Activated T-cell treated with anti-CD3 and anti-CD28 coated beads for 24 hours (primary cell): ENCODE measurements at places on chromosomes 6 and 20.

GRCh38 chr6:132515386-132515785 lies 2.5 kb upstream of the STX7 start:
- no peak for DNase-seq

- no peak for DNase-seq
Observed at GRCh38 chr20:3227506-3227905, 11.5 kb downstream of the SLC4A11 start.

DNA sequence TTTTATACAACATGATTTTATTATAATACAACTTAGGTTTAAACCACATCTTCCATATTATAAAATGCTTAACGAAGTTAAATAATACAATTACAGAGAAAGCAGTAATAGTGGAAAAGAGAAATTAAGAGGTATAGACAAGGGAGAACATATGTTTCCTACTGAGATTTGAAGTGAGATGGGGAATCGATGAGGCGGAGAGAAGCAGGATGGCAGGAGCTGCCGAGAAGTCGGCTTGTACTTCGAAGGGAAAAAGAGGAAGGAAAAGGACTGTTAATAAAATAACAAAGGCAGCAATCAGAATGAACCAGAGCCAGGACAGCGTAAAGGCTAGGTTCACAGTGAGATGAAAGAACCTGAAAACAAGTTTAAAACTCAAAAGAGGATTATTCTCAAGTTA lies 15.4 kb downstream of the FBXL4 start:
- no peak for DNase-seq

- DNase-seq = no peak
Observed at GRCh38 chr20:37293301-37293943, 4.0 kb downstream of the MANBAL start.

- DNase-seq = no peak
Observed at GRCh38 chr6:89434150-89434499, 1.2 kb downstream of the ANKRD6 start.

GRCh38 chr6:138957903-138958302 lies 30.1 kb downstream of the REPS1 start:
- DNase-seq = no peak

- DNase-seq = no peak
Observed at GRCh38 chr6:27940766-27941165, 16.3 kb upstream of the OR2B6 start.

GRCh38 chr6:112600168-112600567 lies 253.0 kb downstream of the RFPL4B start:
- DNase-seq = no peak

GRCh38 chr6:130848945-130849344 lies 21.7 kb downstream of the SMLR1 start:
- no peak for DNase-seq

GRCh38 chr20:24370249-24370648 lies 99.2 kb upstream of the SYNDIG1 start:
- no peak for DNase-seq

GRCh38 chr6:4964675-4965561 lies 38.9 kb downstream of the RPP40 start:
- DNase-seq = no peak

DNA sequence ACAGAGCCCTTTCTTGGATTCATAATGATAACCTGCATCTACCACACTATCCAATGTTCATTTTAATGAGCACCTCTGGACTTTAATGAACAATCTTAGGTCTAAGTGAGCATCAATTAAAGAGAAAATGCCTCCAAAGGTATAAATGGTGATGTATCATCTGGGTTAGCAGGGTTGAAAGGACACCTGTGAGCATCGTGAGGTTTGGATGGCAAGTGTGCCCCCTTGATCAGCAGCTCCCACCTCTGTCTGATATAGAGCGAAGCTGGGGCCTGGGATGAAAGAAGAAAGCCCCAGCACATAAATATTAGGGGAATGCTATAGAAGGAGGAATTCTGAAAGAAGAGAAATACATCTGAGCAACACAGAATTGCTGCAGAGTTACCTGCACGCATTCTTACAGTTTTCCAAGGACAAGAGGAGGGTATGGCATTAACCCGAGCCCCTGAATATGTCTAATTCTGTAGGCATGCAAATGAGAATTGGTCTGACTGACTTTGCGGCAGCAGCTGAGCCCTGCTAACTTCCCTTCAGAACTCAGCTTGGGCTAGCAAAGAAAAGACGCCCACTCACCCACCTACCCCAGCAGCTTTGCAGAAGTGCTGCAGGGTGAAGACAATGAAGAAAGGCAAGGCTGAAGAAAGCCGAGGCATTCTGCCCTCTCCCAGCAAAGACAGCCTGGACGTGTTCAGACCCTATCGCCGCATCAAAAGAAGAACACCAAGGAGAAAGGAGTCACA lies 136.2 kb downstream of the GMPR start:
- no peak for DNase-seq
